ENCODE measurements at places on chromosomes 7 and 10.

DNA sequence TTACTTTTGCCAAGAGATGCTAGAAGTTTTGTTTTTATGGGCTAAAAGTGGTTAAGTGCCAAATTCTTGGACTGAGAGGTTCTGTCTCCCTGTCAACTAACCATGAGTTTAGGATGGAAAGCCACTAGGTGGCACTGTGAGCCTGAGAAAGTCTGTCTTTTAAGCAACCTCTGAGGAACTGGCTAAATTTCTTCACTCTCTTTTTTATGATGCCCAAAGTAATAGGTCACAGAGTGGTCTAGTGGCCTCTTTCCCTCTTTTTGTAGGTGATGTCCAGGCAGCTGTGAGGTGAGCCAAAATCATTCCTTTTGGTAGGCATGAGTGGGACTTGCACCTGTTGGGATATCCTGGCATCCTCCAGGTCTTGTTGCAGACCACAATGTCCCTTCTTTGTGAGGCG lies 56.8 kb downstream of the SND1 start:
- peak; percentile 69 for ATAC-seq

DNA sequence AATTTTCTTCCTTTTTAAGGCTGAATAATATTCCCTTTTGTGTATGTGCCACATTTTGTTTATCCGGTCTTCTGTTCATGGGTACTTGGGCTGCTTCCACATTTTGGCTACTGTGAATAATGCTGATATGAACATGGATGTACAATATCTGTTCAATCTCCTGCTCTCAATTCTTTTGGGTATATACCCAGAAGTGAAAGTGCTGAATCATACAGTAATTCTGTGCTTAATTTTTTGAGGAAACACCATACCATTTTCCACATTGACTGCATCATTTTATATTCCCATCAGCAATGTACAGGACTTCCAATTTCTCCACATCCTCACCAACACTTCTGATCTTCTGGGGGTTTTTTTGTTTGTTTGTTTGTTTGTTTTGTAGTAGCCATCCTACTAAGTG lies 135.0 kb upstream of the INHBA start:
- ATAC-seq = no peak

DNA sequence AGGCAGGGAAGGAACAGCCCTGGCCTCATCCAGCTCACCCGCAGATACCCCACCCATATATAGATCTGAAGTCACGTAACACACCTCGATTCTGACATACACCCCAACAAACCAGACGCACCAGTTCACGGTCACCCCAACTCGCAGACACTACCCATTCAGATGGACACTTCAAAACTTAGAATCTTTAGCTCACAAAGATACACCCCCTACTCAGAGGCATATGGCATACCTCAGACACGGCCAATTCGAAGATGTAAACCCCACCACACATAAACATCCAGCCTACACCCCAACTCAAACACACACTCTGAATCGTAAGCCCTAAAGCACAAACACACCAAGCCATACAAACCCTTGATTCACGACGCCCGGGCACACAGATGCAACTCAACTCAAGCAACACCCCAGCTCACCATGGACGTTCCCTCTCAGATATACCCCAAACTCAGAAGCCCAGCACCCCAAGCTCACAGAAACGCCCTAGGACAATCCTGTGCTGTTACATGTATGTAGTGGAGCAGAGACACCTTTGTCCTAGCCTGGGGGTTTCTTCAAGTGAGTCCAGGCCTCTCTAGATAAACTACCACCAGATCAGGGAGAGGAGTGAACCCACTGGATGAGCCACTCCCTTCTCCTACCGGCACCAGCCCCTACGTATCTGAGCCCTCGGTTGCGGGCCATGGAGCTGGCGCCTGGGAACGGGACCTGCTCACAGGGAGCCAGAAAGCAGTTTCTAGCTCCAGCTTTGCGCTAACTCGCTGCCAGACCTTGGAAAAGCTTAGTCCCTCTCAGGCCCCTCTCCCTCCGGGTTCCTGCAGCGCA lies 8.8 kb downstream of the PSD start:
- ATAC-seq = peak; percentile 11

GRCh38 chr7:151435103-151435916 lies 4.6 kb downstream of the CRYGN start:
- no peak for ATAC-seq

DNA sequence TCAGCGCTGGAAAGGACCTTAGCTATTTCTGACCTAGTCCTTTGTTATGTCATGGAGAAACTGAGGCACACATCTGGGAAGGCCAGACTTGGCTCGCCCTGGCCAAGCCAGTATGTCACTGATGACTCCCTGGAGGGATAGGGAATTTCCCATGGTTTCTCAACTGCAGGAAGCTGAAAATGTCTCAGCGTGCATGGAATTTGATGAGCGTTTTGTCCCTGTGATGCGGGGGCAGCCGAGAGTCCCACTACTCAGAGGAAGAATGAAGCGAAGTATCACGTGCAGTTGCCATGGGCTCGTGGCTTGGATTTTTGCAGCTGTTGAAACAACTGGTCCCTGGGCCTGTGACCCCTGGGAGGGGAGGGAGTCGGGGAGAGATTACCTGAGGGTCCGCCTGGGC lies 44.8 kb downstream of the CLIP2 start:
- ATAC-seq = no peak

- no peak for ATAC-seq
These were observed 1.1 kb downstream of the CCDC126 start for GRCh38 chr7:23598296-23598695.

DNA sequence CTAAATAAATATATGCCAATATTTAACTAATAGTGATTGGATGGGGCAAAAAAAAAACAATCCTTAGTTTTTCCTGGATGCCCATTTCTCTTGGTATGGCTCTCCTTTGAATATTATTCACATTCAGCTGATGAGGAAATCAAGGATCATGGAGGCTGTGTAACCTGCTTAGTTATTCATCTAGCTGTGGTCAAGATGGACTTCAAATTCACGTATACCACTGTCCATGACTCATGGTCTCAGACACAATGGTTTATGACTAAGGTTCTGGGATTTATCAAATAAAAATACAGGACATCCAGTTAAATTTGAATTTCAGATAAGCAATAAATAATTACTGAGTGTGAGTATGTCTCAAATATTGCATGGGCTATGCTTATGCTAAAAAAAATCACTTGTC lies 191.5 kb upstream of the CELF2 start:
- peak; percentile 56 for ATAC-seq

GRCh38 chr7:69516238-69516820 lies 81.9 kb upstream of the AUTS2 start:
- no peak for ATAC-seq

- ATAC-seq = no peak
These were observed 5.6 kb upstream of the OGDHL start for GRCh38 chr10:49767752-49768151.

DNA sequence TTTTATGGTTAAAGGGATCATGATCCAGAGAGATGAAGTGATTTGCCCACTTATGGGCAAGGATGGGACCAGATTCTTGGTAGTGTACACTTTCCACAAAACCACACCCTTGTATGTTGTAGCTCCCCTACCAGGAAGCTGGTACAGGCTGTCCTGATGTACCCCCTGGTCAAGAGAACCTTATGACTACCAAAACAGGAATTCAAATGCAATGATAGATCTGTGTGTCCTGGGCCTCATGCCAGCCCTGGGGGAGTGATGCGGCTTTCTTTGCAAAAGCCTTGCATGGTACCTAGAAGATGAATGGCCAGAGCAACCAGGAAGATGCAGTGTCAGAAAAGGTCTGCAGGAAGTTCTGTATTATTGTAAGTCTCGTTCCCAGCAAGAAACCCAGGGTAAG lies 94.9 kb upstream of the AGK start:
- ATAC-seq = no peak

- peak; percentile 94 for ATAC-seq
These were observed 393.6 kb upstream of the GALNT17 start for GRCh38 chr7:70738151-70738885.

GRCh38 chr10:129055986-129056385 lies 411.1 kb upstream of the MGMT start:
- ATAC-seq = no peak

- no peak for ATAC-seq
These were observed 48.9 kb upstream of the KDM7A start for GRCh38 chr7:140225562-140226249.

DNA sequence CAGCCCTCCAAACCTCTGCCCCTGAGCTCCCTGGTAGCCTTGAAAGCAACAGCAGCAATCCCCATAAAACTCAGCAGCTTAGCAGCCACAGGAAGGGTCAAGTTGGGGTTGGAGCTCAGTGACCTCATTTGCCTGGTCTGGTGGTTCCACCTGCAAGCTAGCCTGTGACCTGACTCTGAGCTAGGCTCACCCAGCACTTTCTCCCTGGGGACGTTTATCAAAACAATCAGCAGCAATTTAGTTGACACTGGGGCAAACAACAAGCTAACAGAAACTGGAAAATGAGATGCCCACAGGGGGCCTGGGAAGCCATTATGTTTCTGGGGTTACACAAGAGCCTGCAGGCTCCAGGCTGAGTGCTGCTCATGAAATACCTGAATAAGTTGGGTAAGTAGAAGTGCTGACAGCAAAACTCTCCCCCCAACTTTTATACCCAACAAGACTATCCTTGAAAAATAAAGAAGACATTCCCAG lies 22.4 kb upstream of the CRYGN start:
- no peak for ATAC-seq

GRCh38 chr10:122044045-122044661 lies 55.2 kb downstream of the TACC2 start:
- no peak for ATAC-seq

GRCh38 chr10:78247821-78248220 lies 214.2 kb downstream of the RPS24 start:
- no peak for ATAC-seq

DNA sequence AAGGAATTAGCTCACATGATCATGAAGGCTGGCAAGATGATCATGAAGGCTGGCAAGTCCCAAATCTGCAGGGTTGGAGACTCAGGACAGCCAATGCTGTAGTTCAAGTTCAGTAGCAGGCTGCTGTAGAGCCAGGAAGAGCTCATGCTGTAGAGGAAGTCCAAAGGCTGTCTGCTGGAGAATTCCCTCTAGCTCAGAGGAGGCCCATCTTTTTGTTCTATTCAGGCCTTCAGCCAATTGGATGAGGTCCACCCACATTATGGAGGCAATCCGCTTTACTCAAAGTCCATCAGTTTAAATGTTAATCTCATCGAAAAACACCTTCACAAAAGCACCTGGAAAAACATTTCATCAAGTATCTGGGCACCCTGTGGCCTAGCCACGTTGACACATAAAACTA lies 24.8 kb upstream of the FAM171A1 start:
- ATAC-seq = no peak

DNA sequence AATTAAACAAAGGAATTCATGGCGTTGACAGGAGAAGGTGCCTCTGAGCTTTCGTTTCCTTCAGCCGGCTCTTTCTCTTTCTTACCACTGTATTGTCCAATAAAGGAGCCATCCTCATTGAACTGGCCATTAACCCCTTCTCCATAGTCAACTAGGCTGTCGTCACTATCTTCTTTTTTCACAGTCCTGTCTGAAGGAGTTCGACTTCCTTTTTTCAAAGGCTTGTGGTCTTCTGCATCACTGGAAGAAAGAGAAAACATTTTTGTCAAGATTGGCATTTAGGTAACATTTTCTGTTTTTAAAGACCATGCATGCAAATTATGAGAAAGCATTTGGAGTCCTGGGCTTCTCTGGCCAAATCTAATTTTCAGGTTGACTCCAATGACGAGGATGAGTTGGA lies 19.7 kb upstream of the LAMB4 start:
- no peak for ATAC-seq

- no peak for ATAC-seq
These were observed 42.6 kb downstream of the DRGX start for GRCh38 chr10:49353026-49353894.
